ENCODE measurements at places on chromosomes 7 and 10. TPM values are rescaled to one million over a fixed set of nuclear protein-coding genes. Genes with fewer than 3 reads are reported as not detected.

The RARRES2 gene
- not detected for total RNA-seq

The NXPH1 gene
- total RNA-seq = not detected

The FMC1 gene
- 10.9 TPM for total RNA-seq

The CLCN1 gene
- total RNA-seq = not detected

The PPP1R3C gene
- total RNA-seq = not detected

The DHTKD1 gene
- total RNA-seq = 17.8 TPM

The PTPN12 gene
- 22.5 TPM for total RNA-seq

The SPAM1 gene
- not detected for total RNA-seq

The PLAC9 gene
- not detected for total RNA-seq
